HCT116 (cell line): ENCODE measurements at places on chromosomes 3 and 15.

- DNase-seq = no peak
Observed at GRCh38 chr3:59997583-59997982, 947.8 kb upstream of the CFAP20DC start.

DNA sequence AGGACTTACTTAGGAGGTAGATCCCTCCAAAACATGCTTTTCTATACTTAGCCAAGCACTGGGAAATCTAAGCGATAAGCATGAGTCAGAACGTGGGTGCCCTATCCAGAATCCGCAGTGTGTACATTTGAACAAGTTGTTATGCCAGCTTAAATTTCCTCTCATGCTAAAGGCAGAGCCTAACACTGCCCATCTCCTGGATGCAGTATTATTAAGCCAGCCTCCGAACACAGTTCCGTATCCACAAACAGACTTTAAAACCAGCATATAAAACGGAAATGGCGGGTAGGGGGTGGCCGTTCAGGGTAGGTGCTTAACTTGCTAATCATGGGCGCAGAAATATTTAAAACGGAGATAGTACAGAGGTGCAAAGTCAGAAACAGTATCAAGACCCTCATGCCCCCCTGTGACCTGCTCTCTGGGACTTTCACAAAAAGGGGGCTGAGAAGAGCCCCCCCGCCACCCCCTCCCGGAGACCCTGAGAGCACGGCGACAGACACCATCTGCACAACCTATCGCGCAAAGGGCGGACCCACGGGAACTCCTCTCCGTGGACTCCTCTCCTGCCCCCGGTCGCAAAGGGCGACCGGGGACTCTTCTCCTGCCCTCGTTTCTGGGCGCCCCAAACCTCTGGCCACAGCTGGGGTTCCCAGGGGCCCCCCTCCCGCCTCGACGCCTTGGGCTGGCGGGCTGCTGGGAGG, 889 bp upstream of the LRRIQ4 start:
- DNase-seq = no peak

- peak; percentile 26 for DNase-seq
Observed at GRCh38 chr3:122021811-122022401, at the start of gene ILDR1. Gene ILDR1, minus strand, starts transcription at chr3:122022247. Its CDS starts 170 bp downstream, at chr3:122022077.

DNA sequence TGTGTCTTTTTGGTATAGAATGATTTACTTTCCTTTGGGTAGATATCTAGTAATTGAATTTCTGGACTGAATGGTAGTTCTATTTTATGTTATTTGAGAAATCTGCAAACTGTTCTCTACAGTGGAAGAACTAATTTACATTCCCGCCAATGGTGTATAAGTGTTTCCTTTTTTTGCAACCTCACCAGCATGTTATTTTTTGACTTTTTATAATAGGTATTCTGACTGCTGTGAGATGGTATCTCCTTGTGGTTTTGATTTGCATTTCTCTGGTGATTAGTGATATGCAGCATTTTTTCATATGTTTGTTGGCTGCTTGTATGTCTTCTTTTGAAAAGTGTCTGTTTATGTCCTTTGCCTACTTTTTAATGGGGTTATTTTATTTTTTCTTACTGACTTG, 607.2 kb downstream of the OTOL1 start:
- no peak for DNase-seq

DNA sequence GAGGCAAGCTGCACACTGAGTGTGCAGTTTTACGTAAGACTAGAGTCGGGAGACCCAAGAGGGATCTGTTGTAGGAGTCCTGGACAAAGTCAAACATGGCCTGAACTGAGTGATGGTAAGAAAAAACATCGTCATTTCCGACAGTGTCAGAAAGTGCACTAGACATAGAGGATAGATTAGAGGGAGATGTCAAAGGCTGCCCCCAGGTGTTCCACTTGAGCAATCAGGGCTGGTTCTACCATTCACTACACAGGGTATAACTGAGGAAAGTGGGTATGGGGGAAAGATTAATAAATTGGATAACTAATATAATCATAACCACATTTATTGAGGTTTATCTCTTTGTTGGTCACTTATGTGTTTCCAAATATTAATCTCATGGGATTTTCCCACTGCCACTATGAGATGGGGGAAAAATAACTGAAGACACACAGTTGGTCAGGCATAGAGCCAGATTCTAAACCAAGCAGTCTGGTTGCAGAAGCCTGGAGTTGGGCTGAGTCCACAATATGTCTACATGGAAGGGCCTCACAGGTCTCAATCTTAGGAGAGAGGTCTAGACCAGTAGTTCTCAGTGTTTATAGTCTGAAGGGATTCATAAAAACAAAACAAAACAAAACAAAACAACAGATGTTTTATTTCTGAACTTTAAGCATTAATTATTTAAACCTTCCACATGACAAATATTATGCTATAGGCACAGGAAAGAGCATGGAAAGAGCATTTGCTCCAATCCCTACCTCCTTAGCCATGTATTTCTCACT, 766.5 kb downstream of the NTRK3 start:
- no peak for DNase-seq

DNA sequence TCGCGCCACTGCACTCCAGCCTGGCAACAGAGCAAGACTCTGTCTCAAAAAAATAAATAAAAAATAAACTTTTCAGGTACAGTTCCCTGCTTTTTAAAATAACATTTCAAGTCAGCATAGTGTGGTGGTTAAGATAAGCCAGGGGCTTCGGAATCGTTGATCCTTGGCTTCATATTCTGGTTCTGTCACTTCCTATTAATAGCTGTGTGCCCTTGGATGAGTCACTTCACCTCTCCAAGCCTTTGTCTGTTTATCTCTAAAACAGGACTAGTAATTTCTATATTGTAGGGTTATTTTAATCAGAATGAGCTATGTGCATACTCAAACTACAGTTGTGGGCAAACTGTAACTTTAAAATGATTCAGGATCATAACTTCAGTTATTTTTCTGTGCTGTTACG, 53.8 kb upstream of the SENP5 start:
- DNase-seq = no peak

DNA sequence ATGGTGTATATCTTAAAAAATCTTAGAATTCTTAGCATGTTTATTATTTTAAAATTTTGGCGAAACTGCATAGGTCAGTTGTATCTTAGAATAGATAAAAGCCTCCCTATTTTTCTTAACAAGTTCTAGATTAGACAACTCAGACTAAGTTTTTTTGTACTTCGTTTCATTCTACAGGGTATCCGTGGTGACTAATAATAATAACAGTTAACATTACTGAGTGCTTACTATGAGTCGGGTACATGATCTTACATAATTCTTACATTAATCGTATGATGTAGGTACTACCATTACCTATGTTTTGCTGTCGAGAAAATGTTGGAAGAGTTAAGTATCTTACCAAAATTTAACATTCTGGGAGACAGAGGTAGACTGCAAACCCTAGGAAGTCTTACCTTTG, 60.7 kb downstream of the UBE2E2 start:
- DNase-seq = no peak

- no peak for DNase-seq
Observed at GRCh38 chr3:131082871-131083863, 56.5 kb downstream of the NEK11 start.

GRCh38 chr3:31926543-31926942, 54.5 kb downstream of the OSBPL10 start:
- DNase-seq = no peak

DNA sequence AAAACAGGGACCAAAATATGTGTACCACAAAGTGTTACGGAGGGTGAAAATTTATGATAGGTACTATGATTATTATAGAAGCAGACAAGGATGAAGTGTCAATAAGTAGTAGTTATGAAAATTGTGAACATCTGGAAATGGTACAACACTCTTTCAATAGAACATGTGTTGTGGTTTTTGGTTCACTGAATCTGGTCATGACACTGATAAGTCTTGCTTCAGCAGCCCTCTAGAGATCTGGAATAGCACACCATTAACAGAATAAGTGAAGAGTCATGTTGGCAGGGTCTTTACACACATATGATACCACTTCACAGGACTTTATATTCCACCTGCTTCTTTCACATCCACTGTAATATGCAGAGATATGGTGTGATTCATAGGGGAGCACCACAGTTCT, 985.2 kb upstream of the SEMA6D start:
- DNase-seq = no peak

- DNase-seq = no peak
Observed at GRCh38 chr15:37007301-37007700, 93.0 kb downstream of the MEIS2 start.

DNA sequence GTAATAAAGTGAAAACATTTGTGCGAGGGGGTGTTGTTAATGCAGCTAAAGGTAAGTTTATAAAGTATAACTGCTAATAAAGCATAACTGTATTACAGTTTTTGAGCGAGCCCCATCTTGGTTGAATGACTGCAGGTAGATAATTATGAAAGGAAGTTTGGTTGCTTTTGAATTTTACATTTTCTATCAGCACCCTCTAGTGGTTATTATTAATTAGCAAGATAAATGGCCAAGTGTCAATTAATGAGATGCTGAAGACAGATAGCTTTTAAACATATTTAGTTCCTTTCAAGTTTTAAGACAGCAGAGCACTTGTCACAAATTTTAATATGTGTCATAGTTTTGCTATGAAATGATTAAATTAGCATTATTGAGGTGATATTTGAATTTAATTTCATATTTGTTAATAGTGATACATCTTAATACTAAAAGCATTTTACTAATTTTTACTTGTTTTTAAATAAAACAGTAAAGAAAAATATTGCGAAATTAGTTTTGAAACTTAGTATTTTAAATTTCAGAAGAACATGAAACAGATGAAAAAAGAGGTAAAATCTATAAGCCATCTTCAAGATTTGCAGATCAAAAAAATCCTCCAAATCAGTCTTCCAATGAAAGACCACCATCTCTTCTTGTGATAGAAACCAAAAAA, 15.1 kb downstream of the U2SURP start:
- DNase-seq = no peak

DNA sequence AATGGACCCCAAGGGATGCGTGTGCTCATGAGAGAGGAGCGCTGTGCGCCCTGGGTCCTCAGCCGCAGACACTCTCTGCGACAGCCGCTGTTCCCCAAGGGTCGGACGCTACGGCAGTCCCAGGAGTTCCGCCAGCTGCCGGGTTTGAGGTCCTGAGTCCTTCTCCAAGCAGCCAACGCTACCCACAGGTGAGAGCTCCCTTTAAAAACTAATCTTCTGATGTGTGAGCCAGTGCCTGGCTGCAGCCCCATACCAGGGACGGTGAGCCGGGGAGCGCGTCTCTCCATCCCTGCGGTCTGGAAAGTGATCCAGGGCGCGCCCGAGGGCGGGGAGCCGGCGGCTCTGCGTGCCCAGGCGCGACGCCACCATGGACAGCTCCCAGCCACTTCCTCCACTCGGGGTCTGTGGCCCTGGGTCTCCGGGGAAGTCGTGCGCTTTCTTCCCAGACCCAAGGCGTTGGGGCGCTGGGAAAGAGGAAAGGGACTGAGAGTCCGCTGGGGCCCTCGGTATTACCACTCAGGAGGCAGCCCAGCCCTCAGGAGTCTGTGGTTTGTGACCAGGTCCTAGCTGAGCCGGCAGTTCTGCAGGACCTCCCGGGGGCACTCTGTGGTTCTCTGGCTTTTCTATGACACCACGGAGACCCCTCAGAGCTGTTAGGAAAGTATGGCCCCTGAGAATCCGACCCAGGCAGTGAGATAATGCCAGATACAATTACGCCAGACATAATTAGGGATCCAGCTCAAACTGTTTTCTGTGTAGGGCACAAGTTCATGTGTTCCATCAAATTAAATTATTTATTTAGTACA, 1.4 kb downstream of the CEMIP start:
- no peak for DNase-seq

GRCh38 chr15:62474021-62474770, 309.1 kb upstream of the C2CD4B start:
- DNase-seq = no peak

GRCh38 chr15:50162969-50163718, 18.9 kb upstream of the SLC27A2 start:
- DNase-seq = peak; percentile 69

DNA sequence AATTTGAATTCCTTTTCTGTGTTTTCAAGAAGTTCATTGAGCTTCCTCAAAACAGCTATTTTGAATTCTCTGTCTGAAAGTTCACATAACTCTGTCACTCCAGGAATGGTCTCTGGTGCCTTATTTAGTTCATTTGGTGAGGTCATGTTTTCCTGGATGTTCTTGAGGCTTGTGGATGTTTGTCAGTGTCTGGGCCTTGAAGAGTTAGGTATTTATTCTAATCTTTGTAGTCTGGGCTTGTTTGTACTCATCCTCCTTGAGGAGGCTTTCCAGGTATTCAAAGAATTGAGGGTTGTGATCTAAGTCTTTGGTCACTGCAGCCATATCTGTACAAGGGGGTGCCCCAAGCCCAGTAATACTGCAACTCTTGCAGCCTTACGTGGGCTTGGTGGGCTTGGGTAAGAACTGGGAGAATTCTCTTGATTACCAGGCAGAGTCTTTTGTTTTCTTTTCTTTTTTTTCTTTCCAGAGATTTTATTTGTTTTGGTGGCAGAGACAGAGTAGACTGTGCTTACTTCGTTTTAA, 19.3 kb upstream of the CCNDBP1 start:
- no peak for DNase-seq

DNA sequence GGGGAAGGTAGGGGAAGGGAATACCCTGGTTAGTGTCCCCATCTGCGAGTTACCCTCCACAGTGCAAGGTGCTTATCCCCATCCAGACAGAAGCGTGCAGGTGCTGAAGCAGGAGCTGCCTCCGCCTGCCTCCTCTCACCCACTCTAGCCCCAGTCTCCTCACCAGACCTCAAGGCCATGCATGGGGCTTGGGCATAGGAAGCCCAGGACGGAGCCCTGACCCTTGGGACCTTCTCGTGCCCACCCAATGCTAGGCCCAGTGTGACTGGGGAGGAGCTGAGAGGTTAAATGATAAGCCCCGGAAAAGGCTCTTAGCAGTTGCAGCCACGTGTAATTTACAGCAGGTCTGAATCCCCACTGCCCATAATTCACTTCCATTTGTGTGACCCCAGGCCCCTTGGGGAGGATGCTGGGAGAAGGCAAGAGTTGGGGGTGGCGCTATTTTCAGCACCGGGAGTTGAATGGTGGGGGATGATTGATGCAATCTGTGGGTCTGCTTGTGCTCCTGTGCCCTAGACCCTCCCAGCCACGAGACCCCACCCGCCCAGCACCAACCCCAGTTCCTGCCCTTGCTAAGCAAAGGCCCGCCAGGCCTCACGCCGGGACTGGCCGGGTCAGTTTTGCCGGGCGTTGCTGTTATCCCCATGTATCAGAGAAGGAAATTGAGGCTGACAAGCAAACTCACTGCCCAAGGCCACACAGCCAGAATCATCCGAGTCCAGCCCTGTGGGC, 14.5 kb upstream of the PLXND1 start:
- DNase-seq = no peak

DNA sequence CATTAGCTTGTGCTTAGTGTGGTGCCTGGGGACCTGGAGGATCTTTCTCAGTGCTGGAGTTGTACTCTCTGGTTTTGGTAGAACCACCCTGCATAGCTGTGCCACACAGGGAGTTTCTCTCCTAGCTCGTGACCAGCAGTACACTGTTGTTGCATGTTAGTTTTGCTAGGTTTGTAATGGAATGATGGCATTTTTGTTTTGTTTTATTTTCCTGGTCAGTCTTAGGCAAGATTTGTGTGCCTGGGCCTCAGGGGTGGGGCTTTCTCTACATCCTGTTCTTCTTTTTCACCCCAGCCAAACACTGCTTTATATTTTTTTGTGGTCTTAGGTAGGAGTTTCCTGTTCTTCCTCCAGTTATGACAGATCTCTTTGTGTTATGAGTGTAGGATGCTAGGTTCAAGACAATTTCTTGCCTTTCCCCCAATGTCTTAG, 534.5 kb upstream of the KCNMB2 start:
- DNase-seq = no peak
